NCI-H1436 treated with DMSO at 0.1 percent for 48 hours (cell line): ENCODE measurements at places on chromosomes 12 and 14.

- DNase-seq: no peak
Observed at GRCh38 chr14:26626256-26626655, 28.4 kb upstream of the NOVA1 start.

DNA sequence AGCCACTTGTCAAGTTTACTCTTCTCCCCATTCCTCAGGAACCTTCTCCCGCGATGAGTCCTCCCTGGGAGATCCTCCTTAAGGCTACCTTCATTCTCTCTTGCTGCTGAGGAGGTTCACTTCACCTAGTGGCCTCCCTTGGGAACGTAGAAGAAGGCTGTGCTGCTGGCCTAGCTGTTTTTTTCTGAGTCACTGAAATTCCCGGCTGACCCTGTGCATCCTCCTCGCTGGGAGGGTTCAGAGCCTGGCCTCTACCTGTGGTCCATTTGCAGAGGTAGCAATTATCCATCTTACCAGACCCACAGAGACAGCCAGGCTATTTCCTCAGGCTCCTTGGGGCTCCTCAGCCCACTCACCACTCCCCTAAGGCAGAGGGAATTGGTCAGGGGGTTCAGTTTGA lies 4.6 kb downstream of the KRT82 start:
- DNase-seq: no peak

DNA sequence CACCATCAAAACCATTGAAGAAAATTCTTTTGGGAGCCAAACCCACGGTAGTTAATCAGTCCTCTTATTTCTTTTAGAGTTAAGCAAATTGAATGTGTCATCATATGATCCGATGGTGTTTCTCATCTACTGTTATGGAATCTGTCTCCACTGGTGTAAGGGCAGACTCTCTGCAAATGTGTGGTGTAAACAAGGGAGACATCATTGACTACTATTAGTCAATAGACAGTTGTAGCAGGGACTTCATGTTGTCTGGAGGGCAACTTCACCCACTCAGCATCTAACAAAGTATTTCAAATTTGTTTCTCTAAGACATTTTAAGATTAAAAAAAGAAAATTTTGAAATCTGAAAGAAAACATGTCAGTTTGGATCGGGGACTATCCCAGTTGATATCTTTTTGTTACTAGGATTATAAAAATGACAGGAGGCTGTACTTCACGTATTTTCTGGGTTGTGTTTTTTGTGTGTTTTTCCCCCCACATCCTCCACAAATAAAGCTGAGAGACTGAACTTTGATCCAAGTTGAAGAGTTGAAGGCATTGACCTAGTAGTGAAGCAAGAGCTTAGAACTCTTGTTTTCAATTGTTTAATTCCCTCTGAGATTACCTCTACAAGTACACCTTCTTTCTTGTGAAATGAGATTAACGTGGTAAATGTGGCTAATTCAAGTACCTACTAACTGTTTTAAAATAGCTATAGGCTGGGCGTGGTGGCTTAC lies 4.0 kb downstream of the GOLGA5 start:
- DNase-seq: no peak

DNA sequence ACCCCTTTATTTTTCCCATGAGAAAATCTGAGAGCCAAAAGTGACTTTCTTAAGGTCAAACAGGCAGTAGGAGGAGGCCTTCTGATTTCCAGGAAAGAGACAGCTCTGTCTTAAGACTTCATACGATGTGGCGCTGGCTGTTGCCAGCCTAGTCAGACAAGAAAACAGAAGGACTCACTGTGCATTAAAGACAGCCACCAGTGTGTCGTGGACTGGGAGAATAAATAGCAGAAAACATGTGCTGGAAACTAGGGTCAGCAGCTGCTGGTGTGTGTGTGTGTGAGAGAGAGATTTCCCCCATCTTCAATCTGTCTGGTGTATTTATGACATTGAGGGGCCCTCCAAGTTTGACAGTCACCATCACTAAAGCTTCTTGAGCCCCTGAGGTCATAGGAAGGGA lies 708.6 kb upstream of the TMEM132C start:
- DNase-seq: no peak

- no peak for DNase-seq
Observed at GRCh38 chr12:14540801-14541462, 26.8 kb downstream of the PLBD1 start.

DNA sequence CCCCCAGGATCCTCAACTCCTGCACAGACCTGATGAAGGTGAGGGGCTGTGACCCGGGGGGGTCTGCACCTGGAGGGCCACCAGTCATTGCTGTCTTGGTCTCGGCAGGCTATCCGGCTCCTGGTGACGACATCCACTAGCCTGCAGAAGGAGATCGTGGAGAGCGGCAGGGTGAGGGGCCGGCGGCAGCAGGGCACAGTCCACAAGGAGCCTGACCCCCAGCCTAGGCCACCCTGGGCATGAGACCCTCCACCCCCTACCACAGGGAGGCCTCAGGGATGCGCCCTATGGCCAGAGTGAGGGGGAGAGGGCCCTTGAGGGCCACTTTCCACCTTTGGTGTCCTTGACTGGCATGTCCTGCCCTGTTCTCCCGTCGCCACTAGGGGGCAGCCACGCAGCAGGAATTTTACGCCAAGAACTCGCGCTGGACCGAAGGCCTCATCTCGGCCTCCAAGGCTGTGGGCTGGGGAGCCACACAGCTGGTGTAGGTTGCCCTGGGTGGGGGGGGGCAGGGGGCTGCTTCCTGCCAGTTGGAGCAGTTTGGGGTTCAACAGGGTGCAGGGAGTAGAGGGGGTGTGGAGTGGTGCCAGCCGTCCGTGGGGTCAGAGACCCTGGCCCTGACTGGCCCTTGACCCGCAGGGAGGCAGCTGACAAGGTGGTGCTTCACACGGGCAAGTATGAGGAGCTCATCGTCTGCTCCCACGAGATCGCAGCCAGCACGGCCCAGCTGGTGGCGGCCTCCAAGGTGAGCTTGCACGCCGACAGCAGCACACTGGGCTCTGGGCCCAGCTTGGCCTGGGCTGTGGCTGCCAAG lies 25.0 kb downstream of the HIP1R start:
- DNase-seq: no peak

GRCh38 chr14:58747181-58747580 lies 109.4 kb downstream of the DACT1 start:
- DNase-seq: no peak

DNA sequence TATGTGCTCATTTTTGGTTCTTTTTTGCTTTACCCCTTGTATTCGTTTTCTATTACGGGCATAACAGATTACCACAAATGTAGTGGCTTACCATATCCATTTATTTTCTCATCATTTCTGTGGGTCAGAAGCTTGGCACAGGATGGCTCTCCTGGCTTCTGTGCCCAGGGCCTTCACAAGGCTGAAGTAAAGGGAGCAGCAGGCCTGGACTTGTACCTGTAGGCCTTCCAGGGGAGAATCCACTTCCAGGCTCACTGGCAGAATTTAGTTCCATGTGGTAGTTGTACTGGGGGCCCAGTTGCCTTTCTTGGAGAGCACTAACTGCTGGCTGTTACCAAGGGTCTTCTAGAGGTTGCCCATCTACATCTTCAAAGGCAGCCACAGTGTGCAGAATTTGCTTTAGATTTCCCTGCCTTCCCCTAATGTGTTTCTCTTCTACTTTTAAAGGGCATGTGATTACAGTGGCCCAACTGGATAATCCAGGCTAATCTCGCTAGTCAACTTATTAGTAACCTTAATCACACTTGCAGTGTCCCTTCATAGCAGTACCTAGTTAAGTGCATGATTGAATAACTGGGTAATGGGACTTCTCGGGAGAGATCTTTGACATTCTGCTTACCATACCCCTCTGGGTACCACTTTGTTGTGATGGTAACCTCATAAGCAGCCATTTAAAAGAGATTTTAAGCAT lies 67.0 kb downstream of the CRADD start:
- no peak for DNase-seq
